WTC11 (cell line): ENCODE measurements at places on chromosomes 13 and 19.

GRCh38 chr13:33355201-33355895 lies 69.8 kb upstream of the STARD13 start:
- DNase-seq, result no peak

DNA sequence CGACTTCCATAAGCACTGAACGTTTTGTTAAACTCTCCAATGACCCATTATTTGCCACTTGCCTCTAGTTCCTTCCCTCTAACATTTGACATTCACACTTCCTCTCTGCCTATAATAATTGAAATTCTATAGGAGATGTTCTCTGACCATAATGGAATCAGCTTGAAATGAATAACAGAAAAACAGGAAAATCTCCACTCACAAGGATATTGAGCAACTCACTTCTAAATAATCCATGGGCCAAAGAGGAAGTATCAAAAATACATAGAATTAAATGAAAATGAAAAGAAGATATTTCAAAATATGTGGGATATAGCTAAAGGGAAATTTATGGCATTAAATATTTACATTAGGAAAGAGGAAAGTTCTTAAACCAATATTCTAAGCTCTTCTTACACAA lies 3.4 kb upstream of the FCGBP start:
- no peak for DNase-seq

DNA sequence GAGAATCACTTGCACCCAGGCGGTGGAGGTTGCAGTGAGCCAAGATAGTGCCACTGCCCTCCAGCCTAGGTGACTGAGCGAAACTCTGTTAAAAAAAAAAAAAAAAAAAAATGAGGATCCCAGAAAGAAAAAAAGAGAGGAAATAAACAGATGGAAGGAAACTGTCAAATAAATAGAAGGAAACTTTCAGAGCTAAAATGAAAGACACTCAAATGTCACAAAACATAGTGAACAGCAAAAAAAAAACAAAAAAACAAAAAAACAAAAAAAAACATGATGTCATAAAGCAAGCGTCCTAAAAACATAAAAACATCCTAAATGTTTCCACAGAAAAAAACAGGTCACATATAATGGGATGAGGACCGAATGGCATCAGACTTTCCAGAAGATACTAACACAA lies 15.0 kb downstream of the MLLT1 start:
- DNase-seq, result no peak

DNA sequence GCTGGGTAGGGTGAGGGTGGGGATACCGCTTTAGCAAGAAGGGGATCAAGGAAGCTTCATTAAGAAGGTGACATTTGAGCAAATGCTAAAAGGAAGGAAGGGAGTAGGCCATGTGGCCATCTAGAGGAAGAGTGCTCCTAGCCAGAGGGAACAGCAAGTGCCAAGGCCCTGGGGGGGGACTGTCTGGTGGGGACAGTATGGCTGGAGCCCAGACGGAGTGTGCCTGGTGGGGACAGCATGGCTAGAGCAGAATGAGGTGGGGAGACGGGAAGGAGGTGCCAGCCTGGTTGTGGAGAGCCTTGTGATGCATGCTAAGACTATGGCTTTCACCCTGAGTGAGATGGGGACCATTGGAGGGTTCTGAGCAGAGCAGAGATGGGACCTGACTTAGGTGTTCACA lies 2.1 kb upstream of the TGFB1 start:
- no peak for DNase-seq

DNA sequence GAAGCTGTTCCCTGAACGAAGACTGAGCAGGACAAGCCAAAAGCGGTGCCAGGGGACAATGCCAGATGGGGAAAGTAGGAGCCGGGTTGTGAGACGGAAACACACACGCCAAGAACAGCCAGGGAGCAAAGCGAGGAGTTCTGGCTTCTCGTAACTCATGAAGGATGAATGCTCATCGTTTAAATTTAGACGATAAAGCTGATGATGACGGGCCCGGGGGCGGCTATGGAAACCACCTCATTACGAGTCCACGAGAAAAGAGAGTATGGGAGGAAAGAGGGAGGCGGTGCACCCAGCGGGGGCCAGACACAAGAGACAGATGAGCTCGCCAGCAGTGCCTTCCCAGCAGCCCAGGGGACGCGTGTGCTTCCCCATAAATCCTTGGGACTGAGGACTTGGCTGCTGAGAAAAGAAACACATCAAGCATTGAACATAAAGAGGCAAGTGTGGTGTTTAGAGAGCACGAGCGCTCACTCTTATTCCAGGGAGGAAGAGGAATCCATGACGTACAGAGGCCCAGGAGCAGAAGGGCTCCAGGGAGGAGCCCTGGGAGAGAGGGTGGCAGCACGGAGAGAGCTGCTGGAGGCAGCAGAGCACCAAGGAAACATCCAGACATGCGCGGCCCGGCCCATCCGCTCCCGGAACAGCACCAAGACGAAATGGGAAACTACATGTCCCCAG lies 70.7 kb downstream of the EPS15L1 start:
- no peak for DNase-seq

- DNase-seq, result no peak
These were observed 673 bp downstream of the CTU1 start for GRCh38 chr19:51107406-51108065.

- DNase-seq, result peak; percentile 94
These were observed 13.6 kb downstream of the LTBP4 start for GRCh38 chr19:40614622-40615411.

DNA sequence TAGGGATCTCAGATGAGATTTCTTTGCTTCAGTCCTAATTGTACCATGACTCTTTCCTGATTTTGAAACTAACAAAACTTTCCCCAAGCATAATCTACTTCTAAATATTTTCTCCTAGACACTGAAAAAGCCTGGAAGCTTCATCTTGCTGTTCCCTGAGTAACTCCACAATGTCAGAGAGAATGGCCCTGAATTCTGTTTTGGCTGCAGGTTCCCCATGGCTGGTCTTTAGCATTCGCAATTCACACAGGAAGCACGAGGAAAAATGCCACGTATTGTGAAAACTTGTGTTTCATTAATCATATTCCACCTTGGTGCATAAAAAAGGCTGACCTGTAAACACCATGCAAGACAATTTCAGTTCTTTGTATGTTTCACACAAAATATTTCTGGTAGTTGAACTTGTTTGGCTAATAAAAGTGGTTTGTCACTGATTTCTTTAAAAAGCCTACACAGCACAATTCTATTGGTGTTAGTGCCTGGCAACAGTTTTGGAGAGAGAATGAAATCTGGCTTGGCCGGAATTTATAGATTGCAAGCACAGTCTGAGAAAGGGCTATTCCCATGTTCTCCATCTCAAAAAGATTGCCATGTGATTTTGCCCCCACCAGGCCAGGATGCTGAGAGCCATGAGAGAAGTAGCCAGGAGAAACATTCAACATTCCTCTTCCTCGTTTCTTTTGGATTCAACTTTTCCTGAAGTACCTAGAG lies 367.1 kb downstream of the NDFIP2 start:
- DNase-seq, result no peak

DNA sequence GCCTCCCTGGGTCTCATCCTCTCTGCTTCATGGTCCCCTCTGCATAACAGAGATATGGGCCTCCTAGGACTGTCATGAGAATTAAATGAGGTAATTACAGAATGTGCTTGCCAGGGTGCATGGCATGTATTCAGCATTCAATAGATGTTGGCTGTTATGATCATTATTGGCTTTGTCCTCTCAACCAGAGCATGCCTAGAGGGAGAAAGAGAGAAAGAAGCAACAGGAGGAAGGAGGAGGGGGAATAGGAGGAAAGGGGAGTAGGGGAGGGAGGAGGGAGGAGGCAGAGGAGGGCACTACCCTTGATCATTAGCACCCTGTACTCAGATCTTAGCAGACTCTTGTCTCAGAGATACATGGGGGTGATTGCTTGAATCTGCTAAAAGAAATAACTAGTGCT lies 41.0 kb upstream of the SIAH3 start:
- no peak for DNase-seq

DNA sequence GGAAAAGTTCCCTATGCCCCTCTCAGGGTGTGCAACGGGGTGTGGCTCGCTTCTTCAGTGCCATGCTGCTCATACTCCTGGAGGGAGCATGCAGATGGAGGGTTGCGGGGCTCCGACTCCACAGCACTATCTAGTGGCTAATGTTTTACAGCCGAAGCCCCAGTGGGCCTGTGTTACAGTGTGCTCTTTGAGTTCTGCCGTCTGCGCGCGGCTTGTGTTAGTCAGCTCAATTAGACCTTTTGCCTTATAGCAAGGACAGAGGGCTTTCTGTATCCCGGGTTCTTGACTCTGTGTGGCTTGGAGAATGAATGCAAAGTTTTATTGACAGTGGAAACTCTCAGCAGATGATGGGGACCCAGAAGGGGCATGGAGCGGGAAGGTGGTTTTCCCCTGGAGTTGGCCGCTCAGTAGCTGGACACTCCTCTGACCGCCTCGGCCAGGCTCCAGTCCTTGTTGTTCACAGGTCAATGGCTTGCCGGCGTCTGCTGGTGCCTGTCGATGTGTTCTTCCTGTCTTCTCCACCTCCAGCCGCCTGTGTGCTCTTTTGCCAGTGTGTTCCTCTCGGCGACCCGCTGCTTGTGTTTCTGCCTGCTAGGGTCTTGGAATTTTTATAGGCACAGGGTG lies 383.4 kb downstream of the LMO7 start:
- DNase-seq, result peak; percentile 74

DNA sequence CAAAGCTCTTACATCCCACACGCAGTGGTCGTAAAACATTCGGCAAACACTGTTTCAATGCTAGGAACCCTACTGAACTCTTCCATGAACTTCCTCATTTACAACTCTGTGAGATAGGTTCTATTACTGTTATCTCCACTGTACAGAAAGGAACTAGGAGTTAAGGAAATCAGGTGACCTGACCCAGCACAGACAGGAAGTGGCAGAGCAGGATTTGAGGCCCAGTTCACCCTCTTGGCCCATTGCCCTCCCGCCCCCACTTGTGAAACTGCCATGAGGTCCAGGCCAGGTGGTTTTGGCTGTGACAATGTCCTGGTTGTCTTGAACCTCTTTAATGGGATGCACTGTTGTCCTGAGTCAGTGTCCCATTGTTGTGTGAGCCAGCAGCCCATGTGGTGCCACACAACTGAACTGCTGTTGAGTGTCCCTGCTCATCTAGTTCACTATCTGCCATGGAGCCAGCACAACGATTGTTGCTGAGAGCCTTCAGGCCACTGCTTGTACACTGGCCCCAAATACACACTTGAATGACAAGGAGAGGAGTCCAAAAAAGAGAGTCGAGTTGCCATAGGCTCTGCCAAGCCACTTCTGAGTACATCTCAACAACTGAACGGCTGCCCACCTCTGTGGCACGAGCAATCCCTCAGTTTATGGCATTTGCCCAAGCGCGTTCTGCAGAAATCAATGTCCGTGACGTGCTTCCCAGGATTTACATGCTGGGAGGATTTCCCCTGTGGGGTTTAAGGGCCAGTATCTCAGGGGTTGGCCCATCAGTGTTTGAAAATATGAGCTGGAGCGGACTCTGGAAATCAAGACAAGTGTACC lies 484.6 kb downstream of the TSHZ3 start:
- no peak for DNase-seq

GRCh38 chr13:40787062-40787461 lies 2.3 kb upstream of the SLC25A15 start:
- no peak for DNase-seq

- DNase-seq, result no peak
These were observed 656.0 kb downstream of the GPC5 start for GRCh38 chr13:92054389-92054788.

DNA sequence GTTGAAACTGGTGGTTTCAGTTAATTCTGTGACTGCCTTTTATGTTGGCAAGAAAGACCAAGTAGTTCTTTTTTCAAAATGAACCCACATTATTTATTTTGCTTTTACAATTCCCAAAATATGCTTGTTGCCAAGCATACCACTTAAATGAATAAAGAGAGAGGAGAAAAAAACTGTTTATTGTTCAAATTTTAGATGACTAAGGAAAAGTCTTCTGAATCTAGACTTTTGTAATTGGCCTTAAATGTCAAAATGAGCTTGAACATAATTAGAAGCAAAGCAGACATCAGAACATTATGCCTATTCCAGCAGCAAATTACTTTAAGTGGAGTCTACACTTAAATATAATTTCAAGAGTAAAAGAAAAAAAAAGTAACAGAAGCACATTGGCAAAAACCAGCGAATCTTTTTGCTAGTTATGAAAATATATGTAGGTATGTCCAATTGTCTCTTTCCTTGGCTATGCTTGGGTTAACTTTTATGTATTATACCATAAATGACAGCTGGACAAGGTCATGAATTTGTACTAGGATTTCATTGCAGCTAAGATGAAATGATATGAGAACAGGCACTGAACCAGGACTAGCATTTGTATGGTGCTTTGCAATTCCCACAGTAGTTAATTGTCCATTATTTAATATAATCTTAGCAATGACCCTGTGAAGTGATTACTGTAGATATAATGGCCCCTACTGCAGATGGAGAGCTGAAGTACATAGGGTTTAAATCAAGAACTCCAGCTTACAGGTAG lies 211.9 kb downstream of the NALCN start:
- DNase-seq, result no peak

GRCh38 chr19:7272856-7273578 lies 21.2 kb downstream of the INSR start:
- no peak for DNase-seq

DNA sequence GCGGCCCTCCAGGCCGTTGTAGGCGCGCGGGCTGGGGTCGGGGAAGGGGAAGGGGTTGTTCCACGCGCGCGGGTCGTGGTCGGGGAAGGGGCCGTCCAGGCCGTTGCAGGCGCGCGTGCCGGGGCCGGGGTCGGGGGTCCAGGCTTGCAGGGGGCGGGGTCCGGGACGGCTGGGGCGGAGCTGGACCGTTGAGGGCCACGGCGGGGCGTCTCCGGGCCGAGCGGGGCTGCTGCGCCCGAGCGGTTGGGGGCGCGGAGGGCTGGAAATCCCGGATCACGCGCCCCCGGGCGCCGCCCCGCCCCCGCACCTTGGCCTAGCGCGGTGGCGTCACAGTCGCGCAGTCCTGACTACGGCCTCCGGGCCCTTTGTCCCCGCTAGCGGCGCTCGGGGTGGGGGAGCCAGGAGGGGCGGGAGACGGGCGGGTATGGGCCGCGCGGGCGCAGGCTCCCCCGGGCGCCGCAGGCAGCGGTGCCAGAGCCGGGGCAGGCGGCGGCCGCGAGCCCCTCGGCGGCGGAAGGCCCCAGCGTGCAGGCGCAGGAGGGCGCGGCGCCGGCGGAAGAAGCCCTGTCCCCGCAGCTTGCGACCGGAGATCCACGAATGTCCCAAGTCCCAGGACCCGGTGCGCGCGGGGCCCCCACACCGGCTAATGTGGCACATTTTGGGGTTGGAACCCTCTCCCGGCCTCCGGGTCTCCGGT lies 665 bp downstream of the GPX4 start:
- peak; percentile 78 for DNase-seq

- DNase-seq, result no peak
These were observed 110.5 kb downstream of the ZDHHC20 start for GRCh38 chr13:21348488-21349120.

- DNase-seq, result no peak
These were observed 128.4 kb upstream of the SPACA7 start for GRCh38 chr13:112247471-112248405.

DNA sequence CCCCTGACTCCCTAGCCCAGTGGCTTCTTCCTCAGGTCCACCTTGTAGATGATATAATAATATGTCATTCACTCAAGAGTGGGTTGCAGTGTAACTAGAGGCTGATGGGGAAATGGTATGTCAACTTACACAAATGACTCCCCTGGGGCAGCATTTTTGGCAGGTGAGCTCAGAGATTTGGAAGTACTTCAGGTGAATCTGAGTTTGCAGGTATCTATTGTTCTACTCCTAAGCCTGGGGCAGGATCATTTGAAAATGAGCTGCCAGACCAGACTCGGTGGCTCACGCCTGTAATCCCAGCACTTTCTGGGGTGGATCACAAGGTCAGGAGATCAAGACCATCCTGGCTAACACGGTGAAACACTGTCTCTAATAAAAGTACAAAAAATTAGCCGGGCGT lies 11.6 kb upstream of the CNMD start:
- DNase-seq, result no peak

GRCh38 chr19:5880604-5881078 lies 10.3 kb upstream of the FUT5 start:
- DNase-seq, result peak; percentile 29

- DNase-seq, result no peak
These were observed 39.1 kb upstream of the RNF113B start for GRCh38 chr13:98216135-98216565.
